ENCODE measurements at places on chromosomes 11 and 22.

- peak; percentile 55 for DNase-seq
Measured at GRCh38 chr11:69915501-69916250, 96.5 kb upstream of the FGF3 start.

GRCh38 chr11:77472991-77473800 is 698 bp downstream of the PAK1 start:
- DNase-seq: peak; percentile 47

DNA sequence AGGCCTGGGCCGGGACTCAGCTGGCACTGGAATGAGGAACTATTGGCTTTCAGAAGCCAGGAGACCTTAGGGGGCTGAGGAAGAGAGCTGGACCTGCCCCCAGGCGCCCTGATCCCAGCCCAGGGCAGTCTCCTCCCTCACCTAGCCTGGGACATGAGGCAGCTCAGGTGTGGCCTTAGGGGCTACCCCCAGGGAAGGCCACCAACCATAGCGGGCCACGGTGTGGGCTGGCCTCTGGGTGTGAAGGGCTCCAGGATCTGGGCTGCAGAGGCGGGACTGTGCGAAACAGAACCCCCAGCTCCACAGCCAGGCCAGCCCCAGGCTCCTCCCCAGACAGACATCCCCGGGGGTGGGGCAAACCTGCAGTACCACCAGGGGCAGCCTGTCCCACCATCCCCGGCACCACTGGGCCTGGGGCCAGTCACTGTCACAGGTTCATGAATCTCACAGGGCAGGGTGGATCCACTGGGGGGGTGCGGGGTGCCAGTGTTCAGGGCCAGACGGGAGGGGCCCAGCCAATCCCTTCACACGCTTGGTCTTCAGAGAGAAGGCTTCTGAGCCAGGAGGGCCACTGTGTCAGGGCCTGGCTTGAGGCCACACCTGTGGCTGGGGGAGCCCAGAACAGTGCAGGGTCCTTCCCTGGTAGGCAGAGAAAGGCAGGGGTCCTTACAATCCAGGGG is 3.5 kb downstream of the PLXNB2 start:
- DNase-seq: no peak

GRCh38 chr11:2517016-2517385 is 72.2 kb downstream of the KCNQ1 start:
- no peak for DNase-seq

GRCh38 chr11:106627694-106628093 is 390.6 kb downstream of the GUCY1A2 start:
- no peak for DNase-seq

DNA sequence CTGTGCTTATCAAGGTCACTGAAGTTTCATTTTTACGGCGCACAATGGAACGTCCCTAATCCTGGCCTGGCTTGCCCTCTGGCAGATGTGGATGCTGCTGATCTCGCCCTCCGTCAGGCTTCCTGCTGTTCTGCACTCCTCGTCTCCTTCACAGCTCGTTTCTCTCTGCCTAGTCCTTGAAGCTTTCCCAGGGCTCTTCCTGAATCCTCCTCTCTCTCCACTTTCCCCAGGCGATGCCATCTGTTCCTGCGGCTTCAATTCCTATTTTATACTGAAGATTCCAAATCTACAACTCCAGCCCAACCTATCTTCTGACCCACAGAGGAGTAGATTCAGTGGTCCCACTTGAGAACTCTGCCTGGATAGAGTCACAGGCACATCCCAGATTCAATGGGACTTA is 14.2 kb downstream of the SLC22A8 start:
- DNase-seq: no peak

DNA sequence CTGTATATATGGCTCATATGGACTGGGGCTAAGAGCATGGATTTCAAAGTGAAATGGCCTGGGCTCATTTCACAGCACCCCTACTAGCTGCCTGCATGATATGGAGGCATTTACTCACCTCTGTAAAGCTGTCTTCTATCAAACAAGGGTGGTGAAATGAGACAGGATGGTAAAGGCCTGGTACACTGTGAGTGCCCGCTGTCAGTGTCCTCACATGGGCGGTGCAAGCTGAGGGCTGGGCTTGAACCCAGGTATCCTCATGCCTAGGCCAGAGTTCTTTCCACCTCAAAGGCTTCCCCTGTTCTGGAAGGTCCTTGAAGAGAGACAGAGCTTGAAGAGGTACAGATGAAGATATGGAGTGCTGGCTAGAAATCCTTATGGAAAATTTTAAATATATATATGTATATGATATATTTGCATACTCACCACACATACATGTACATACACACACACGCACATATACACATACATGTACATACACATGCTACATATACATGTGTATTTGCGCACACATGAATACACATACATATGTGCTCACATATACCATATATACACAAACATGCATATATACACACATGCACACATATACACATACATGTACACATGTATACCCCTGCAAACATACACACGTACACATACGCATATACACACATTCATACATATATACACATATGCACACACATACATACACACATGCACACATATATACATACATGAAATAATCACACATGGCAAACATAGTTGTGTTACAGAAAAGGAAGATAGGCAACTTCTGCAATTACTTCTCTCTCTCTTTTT is 44.7 kb downstream of the MICAL2 start:
- DNase-seq: no peak

GRCh38 chr11:68941324-68942094 is 37.8 kb downstream of the IGHMBP2 start:
- DNase-seq: no peak

DNA sequence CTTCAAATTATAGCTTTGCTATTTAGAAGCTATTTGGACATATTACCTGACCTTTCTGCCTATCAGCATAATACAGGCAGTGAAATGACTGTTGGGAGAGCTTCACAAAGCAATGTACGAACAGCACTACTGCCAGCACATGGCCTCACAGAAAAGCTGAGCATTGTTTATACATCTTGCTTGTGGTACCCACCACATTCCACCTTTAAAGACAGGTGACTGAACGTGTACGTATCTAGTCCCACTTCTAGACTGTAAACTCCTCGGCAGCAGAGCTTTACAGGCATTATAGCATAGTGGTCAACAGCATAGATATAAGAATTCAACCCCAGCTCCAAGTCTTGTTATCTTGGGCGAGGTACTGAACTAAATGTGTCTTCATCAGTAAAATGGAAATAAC is 1.6 kb downstream of the JOSD1 start:
- no peak for DNase-seq

DNA sequence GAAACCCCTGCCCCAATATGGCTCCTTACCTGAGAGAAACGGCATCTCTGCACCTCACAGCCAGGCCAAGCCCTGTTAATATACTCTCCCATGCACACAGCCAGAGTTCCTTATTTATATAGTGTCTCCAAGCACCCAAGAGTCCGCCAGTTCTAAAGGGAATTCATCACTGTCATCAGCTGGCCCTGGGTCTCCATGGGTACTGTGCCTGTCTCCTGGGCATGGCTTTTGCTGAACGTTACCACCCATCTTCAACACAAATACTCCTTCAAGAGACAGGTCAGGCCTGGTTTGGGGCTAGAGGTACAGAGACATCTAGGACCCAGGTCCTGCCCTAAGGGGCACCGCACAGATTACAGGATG is 1.6 kb upstream of the ATG16L2 start:
- no peak for DNase-seq

DNA sequence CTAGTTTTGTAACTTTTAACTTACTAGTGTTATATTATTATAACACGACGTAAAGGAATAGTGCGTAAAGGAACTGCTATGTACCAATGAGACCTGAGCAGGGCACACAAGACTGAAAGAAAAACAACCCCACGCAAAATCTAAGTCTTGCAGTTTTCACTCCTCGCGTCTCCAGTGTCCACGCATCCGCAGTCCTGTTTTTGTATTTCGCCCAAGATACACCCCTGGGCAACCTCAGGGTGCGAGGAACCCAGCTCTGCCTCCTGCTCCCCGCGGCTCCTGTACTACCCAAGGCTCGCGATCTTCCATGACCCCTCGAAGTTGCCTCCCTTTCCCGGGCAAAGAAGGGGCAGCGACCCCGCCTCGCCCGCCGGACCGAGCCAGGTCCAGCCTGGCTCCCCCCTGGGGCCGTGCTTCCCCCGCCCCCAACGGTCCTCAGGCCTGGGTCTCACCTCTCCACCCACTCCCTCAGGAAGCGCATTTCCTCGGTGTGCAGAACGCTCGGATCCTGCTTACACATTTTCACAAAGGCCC is 393 bp downstream of the ST13 start:
- DNase-seq: peak; percentile 34

DNA sequence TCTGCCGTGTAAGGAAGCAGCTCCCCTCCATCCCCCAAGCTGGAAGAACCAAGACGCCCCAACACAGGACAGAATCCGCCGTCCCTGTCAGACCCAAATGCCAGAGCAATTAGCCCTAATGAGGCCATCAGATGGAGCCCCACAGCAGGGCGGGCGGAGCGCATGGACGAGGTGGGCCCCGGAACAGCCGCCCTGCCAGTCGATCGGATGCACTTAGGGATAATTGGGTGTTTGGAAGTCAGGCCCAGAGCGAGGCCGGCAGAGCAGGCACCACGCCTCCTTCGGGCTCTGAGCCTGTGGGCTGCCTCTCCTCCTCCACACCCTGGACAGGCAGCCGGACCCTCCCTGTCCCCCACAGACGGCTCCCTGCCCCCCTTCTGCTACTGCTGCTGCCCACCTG is 5.5 kb upstream of the TH start:
- DNase-seq: no peak

- DNase-seq: no peak
Measured at GRCh38 chr11:6455070-6455469, 14.3 kb upstream of the HPX start.

DNA sequence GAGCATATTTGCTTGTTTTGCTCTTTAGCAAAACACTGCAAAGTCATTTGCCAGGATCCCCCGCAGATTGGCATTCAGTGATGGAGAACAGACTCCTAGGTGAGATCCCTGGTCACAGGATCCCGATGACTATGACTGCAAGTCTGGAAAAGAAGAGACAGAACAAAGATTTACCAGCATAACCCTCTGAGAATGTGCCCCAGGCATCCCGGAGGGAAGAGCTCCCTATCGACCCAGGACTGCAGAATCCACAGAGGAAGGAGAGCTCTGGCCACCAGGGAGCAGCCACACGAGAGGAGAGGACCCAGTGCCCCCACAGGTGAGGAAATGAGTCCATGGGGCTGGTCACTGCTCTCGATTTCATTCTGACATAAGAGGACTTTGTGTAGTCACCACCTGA is 105.2 kb downstream of the ZNF280B start:
- no peak for DNase-seq

- DNase-seq: no peak
Measured at GRCh38 chr11:120574876-120575275, 63.3 kb downstream of the GRIK4 start.

GRCh38 chr11:96079691-96080090 is 155.8 kb upstream of the MTMR2 start:
- no peak for DNase-seq

GRCh38 chr11:80532633-80533232 is 1091.9 kb upstream of the TENM4 start:
- DNase-seq: no peak

DNA sequence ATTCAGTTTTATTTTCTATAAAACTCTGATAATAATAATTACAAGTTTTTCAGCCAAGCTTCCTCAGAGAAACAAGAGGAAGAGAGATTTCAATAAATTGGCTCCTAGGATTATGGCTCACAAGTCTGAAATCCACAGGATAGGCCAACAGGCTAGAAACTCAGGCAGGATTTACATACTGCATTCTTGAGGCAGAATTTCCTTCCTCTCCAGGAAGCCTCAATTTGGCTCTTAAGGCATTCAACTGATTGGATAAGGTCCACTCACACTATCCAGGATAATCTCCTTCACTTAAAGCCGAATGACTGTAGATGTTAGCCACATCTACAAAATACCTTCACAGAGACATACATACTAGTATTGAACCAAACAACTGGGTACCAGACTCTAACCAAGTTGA is 120.3 kb upstream of the FAT3 start:
- no peak for DNase-seq

DNA sequence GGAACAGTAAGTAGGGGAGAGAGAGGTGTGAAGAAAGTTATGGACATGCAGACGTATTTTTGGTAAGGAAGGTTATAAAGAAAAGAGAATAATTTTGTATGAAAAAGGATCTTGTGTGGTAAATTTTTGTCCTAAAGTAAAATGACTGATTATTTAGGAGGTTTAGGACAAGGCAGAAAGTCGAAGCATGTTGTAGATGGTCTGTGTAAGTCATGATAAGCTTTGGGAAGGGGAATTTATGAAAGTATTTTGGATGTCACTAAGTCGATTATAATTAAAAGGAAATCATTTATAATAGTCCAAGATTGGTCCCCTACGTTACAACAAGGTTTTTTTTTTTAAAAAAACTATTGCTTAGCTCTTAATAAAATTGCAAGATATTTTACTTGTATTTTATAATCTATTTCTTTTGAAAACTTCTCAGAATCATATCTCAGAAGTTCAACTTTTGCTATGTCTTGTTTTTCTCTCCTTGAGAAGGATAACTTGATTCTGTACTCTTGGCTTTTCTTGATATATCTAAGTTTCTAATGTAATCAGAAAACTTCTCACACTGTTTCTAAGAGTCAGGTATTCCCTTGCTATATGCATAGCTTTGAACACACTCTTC is 10.9 kb upstream of the CABP2 start:
- DNase-seq: peak; percentile 18

DNA sequence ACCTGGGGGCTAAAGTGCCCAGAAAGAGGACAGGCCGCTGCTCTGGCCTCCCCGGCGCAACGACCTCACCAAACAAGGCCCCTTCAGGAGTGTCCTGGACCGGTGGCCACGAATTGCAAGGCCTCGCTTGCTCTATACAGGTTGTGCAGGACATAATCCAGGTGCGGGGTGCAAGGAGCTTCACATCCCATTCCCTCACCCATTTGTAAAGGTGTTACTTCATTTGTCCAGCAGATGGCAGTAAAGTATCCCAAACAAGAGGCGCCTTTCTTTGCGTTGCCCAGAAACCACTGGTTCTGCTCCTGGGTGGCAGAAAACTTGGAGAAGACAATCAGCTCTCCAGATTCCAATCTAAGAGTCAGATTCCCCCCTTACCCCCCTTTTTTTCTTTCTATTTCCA is 35.9 kb upstream of the PRDM11 start:
- peak; percentile 65 for DNase-seq

DNA sequence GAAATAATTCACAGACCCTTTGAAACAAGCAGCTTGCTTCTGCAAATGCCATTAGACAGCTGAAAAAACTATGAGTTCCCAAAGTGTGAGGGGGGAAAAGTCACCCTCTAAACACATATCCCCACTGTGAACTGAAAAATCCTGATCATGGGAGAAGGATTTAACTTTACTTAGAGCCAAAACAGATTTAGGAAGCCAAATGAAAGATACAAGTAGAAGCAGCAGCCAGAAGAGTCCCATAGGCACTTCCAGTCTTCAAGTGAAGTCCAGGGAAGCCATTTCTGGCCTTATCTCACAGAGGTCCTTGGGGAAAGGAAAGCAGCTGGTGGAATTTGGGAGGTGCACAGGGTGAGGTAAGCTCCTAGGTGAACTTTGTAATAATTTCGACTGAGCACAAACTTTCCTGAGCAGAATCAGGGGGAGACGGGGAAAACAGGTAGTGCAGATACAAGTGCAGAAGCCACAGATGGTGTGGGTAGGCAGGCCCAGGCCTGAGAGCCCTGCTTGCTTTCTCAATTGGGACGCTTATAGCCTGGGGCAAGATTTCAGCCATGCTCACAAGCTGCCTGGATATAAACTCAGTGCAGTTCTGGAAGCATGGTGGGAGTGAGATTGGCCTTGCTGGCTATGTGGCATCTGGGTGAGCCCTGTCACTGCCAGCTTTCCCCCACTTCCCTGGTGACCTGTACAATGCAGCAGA is 44.8 kb downstream of the GAS2 start:
- DNase-seq: no peak
